Activated CD4-positive, CD25-positive, alpha-beta regulatory T cell treated with anti-CD3 and anti-CD28 coated beads, Interleukin-2, amount 50 U/mL, for 24 hours (primary cell): ENCODE measurements at places on chromosomes 13 and 19.

DNA sequence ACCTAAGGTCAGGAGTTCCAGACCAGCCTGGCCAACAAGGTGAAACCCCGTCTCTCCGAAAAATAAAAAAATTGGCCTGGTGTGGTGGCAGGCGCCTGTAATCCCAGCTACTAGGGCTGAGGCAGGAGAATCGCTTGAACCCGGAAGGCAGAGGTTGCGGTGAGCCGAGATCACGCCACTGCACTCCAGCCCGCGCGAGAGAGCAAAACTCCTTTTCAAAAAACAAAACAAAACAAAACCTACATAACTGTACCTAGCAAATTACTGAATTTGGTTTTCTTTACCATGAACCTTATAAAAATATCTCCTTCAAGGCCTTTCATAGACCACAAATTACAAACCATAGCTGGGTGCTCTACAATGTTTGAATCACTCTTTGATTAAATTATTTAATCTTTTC is 760 bp downstream of the ZNF91 start:
- no peak for ATAC-seq

DNA sequence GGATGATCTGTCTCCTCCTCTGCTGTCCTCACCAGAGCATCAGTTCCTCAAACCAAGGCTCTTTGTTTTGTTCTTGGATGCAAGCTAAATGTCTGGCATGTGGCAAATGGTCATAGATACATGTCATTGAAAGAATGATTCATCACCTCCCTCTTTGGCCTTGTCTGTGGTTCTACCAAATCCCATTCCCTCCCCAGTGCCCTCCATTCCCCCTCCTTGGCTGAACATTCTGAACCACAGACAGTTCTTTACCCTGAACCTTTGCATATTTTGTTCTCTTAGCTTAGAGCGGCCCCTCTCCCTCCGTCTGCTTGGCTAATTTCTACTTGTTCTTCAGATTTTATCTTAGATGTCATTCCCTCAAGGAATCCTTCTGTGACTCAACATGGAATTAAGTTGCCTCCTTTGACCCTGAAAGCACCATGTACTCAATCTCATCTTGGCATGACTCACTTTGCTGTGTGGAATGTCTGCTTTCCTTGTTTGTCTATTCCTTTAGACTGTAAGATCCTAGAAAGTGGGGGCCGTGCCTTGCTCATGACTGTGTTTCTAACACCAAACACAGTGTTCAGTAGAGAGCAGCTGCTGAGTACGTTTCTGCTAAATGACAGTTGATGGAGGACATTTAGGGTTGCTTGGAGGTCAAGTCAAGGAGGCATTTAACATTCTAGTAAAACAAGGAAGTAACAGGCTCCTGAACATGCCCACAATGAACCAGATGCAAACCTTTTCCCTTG is 8.1 kb downstream of the ALOX5AP start:
- ATAC-seq: no peak

DNA sequence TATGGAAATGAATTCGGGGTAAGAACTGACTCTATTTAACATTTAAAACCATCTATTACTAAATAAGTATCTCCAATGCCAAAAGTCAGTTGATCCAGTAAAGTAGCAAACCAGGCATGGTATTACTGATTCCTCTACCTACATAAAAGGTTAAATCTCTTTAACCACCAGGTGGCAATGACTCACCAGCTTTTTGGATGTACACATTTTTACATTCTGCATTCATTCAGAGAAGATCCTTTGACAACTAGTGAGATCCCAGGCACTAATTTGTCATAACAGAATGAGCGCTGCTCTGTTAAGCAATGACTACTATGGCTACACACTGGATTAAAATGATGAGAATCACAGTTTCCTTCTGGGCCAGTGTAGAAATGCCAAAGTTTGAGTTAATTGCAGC is 329.8 kb upstream of the GPC6 start:
- ATAC-seq: no peak

DNA sequence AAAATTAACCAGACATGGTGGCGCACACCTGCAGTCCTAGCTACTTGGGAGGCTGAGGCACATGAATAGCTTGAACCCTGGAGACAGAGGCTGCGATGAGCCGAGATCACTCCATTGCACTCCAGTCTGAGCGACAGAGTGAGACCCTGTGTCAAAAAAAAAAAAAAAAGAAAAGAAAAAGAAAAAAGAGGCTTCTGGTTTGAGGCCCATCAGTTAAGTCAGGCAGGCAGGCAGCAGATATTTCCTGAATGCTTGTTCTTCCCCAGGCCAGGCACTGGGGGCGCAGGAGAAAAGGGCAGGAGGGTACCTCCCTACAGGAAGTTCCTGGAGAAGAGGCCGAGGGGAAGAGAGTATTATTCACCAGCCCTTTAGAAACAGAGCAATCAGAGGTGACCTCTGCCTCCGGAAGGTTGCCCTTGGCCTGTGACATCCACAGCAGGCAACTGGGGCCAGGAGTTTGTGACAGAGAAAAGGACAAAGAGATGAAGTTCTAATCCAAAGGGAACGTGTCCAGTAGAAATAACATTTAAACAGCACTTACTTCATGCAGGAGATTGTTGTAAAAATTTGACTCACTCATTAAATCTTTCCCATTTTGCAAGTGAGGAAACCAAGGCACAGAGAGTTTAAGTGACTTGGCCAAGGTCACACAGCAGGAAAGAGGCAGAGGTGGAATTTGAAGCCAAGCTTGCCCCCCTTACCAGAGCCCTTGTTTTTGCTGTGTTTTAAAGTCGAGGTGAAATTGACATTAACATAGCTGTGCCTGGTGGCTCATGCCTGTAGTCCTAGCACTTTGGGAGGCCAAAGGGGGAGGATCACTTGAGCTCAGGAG is 4.3 kb upstream of the RLN3 start:
- ATAC-seq: peak; percentile 45

GRCh38 chr19:41376241-41376997 is at the start of gene TMEM91:
TSS of gene TMEM91 (plus strand) at chr19:41376533. CDS start at chr19:41378310, 1,777 bp downstream.
- ATAC-seq: peak; percentile 38

GRCh38 chr19:16893686-16893989 is 4.8 kb downstream of the F2RL3 start:
- no peak for ATAC-seq

- ATAC-seq: peak; percentile 48
These were observed 88.4 kb upstream of the IRS2 start for GRCh38 chr13:109874484-109875454.

GRCh38 chr19:49767381-49767780 is 580 bp downstream of the AP2A1 start:
- no peak for ATAC-seq

DNA sequence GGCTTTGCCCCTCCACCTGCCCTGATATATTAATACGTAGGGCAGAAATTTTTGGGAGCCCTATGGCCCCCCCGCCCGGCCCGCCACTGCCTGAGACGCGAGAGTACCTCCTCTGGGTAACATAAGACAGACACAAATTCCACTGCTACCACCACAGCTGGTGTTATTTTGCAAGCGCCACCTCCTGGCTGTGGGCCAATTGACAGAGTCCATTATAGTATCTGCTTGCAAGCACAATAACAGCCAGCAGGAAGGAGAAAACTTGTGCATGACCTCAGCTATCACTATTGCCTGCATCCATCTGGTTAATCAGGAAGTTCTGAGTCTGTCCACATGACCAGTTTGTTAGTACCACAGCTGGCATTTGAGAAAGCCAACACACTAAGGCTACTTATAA is 25.3 kb upstream of the OR10H2 start:
- ATAC-seq: no peak

DNA sequence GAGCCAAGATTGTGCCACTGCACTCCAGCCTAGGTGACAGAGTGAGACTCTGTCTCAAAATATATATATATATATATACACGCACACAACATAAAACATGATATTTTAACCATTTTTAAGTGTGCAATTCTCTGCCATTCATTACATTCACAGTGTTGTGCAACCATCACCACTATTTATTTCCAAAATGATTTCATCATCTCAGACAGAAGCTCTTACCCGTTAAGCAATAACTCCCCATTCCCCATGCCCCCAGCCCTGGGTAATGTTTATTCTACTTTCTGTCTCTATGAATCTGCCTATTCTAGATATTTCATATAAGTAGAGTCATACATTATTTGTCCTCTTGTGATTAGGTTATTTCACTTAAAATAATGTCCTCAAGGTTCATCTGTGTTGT is 20.3 kb downstream of the WDR88 start:
- no peak for ATAC-seq

DNA sequence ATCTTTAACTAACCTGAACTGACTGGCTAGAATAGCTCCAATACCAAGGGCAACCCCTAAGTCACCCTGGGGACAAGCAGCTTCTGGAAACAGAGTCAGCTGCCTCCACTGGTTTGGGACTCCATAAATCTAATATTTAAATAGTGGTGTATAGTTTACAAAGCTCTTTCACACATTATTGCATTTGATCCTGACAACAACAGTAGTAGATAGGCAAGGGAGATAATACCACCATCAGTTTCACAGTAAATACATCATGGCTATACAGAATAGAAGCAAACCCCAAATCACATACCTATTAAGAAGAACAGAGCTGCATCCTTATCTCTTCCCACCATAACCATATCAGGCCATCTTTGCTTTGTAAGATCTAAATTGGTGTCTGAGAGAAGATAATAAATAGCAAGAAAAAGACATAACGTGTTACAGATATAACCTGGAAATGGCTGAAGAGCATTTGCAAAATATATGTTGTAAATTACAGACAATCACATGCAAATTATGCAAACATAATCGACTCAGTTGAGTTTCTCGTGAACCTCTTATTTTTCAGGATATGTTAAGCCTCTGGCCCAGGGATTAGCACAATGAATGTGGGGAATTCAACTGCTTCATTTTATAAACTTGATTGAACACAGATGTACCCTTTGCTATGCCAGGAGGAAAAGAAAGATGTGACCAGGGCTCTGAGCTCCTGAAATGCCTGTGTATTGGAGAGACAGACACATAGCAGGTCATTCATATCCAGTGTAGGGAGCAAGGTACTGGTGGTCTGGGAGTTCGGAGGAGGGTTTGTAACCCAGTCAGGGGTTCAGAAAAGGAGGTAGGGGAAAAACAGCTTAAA is 142.5 kb downstream of the SLC7A1 start:
- ATAC-seq: no peak

GRCh38 chr13:50074843-50075242 is 59.6 kb downstream of the KCNRG start:
- ATAC-seq: peak; percentile 80

GRCh38 chr19:32877977-32878745 is 8.6 kb upstream of the SLC7A9 start:
- no peak for ATAC-seq

GRCh38 chr19:34403784-34404108 is 453 bp upstream of the PDCD2L start:
- ATAC-seq: peak; percentile 5

DNA sequence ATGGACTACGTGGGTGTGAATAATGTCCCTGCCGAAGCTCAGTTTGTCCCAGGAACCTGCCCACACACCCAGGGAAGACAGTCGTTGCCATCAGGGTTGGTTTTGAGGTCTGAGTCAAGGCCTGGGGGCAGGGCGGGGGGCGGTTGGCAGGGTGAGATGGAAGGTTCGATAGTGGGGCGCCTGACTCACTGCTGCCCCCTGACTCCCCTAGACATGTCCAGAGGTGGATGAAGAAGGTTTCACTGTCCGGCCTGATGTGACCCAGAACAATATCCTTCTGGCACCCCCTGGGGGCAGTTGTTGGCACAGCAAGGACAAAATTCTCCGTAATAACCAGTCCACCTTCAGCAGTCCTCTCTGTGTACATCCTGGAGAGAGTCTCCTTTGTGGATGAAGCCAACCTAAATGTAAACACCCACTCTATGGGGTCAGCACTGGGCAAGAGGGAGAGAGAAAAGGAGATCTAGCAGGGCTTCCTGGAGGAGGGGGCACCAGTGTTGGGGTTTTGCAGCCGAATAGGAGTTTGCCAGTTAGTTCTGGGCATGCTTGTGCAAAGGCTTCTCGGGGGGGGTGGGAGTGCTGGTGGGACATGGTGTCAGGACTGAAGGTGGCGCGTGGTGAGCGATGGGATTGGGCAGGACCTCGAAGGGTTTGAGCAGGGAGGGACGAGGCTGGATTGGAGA is 19.6 kb upstream of the B3GNT3 start:
- no peak for ATAC-seq

GRCh38 chr19:53101518-53101917 is 1.7 kb downstream of the ZNF160 start:
- no peak for ATAC-seq

GRCh38 chr13:55543053-55543452 is 1597.7 kb upstream of the PRR20A start:
- no peak for ATAC-seq

GRCh38 chr19:7197760-7198696 is 96.2 kb downstream of the INSR start:
- peak; percentile 80 for ATAC-seq

DNA sequence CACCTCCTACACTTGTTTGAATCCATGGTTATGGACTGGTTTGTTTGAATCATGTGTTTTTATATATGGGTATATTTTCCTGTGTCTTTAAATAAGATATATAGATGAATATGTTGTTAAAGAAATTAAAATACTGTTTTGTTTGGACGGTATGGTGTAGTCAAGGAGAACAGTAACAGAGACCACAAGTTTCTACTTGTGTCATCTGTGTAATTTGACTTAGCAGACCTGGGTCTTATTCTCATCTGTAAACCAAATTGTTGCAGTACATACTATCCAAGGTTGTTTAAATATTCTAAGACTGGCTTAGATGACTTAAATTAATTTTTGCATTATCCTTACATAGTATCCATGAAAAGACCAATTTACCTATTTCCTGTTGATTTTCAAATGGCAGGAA is 361.1 kb upstream of the SLITRK1 start:
- ATAC-seq: no peak

DNA sequence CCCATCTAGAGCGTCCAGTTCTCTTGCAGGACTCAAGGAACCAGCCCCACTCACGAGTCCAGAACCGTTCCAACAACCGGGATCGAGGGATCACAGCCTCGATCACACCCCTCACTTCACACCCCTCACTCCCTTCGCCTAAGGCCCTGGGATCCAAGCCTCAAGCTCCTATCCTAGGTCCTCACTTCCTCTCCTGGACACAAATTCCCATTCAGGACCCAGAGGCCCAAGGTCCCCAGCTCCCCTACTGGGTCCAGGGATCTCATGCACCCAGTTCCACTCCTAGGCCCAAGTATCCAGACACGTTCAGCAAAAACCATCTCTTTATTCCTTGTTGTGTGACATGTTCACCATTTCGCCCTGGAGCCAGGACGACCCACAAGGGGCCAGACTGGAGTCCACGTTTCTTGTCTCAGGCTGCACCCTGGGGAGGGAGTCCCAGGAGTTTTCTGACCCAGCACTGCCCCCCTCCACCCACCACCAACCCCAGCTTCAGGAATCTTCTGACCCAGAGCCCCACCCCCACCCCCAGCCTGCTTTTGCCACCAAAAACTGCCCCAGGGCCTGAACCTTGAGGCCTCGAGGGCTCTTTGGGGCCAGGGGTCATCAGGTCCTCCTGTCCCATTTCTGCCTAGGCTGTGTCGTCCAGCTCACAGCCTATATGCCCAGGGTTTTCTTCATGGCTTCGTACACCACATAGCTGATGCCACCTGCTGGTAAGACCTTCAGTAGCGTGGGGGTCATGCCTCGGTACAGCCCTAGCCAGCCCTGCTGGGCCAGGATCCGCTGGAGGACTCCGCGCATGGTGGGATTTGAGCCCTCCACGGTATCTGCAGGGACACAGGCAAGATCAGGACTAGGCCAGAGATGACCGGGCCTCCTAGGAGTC is 1.4 kb upstream of the KHSRP start:
- no peak for ATAC-seq

- ATAC-seq: no peak
These were observed 56.9 kb downstream of the FLT1 start for GRCh38 chr13:28438067-28438466.
